MCF 10A (cell line): ENCODE measurements at places on chromosomes 2 and 18.

DNA sequence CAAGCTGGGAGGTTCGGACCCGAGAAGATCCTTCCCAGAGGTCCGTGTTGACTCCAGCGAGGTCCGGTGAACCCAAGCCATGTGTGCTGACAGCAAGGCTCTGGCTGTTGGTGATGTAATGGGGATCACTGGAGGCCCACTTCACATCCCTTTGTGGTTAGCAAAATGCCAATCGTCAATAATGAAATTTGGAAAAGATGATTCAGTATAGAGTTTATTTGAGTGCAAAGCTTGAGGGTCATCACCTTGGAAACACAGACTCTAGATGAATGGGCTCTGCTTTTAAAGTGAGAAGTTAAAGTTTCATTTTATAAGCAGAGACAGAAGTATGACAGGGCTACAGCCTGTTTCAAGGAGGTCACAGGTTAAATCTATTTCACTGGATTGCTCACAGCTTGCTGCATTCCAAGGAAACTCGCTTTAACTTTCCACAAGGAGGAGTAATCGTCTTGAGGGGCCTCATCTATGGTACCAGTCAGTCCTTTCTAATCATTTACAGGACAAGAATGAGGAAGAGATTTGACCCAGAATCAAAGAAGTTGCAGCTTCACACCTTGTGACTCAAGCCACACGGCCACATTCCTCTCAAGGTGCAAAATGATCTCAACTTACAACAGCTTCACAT lies 140.5 kb downstream of the TPO start:
- no peak overlapping the region for H3K4me3 ChIP-seq
- H3K4me1 ChIP-seq: peaks cover 6% of the 10 kb centered on the region
- H3K27ac ChIP-seq: no peak overlapping the region
- no peak for DNase-seq
- H3K27me3 ChIP-seq: no peaks in the 10 kb centered on the region

- H3K4me1 ChIP-seq: no peaks in the 10 kb centered on the region
- H3K27me3 ChIP-seq: no peaks in the 10 kb centered on the region
- H3K36me3 ChIP-seq: no peaks in the 10 kb centered on the region
- no peak overlapping the region for H3K4me3 ChIP-seq
Observed at GRCh38 chr18:42107691-42108450, 152.8 kb downstream of the PIK3C3 start.

GRCh38 chr2:15728245-15728938 lies 136.7 kb downstream of the DDX1 start:
- no peak for DNase-seq
- H3K4me1 ChIP-seq: peaks cover 23% of the 10 kb centered on the region
- H3K27ac ChIP-seq: no peak overlapping the region
- H3K36me3 ChIP-seq: no peaks in the 10 kb centered on the region
- H3K4me3 ChIP-seq: no peak overlapping the region

GRCh38 chr2:201118961-201119854 lies 3.2 kb downstream of the CFLAR start:
- H3K4me3 ChIP-seq: peak overlapping the region; percentile 93
- H3K36me3 ChIP-seq: peaks cover 30% of the 10 kb centered on the region
- no peak for DNase-seq
- H3K27ac ChIP-seq: peak overlapping the region; percentile 98
- H3K4me1 ChIP-seq: peaks cover 37% of the 10 kb centered on the region
- H3K27me3 ChIP-seq: no peaks in the 10 kb centered on the region

GRCh38 chr2:25586726-25587144 lies 86.6 kb downstream of the DTNB start:
- peaks cover 15% of the 10 kb centered on the region for H3K4me1 ChIP-seq
- no peaks in the 10 kb centered on the region for H3K27me3 ChIP-seq
- no peaks in the 10 kb centered on the region for H3K36me3 ChIP-seq
- H3K27ac ChIP-seq: peak overlapping the region; percentile 21
- H3K4me3 ChIP-seq: no peak overlapping the region

DNA sequence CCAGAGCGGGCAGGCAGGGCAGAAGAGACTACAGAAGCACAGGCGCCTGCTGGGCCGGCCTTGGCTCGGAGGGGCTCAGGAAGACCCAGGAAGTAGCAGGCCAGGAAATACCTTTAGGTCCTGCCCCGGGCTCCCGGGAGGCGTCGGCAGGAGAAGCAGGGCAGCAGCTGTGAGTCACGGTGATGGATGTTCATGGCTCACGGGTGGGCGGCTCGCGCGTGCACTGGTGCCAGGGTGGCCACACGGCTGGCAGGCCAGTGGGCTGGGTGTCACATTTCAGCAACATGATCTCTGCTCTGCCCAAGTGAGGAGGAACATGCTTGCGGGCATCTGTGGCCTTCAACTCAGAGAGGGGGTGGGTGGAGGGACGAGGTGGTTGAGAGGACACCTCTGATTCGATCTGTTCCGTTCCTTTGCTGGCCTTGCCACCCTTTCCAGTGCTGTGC lies 139.3 kb downstream of the KLHL29 start:
- no peaks in the 10 kb centered on the region for H3K27me3 ChIP-seq
- H3K27ac ChIP-seq: peak overlapping the region; percentile 49
- no peak overlapping the region for H3K4me3 ChIP-seq
- H3K4me1 ChIP-seq: peaks cover 17% of the 10 kb centered on the region
- H3K36me3 ChIP-seq: peaks cover 5% of the 10 kb centered on the region

DNA sequence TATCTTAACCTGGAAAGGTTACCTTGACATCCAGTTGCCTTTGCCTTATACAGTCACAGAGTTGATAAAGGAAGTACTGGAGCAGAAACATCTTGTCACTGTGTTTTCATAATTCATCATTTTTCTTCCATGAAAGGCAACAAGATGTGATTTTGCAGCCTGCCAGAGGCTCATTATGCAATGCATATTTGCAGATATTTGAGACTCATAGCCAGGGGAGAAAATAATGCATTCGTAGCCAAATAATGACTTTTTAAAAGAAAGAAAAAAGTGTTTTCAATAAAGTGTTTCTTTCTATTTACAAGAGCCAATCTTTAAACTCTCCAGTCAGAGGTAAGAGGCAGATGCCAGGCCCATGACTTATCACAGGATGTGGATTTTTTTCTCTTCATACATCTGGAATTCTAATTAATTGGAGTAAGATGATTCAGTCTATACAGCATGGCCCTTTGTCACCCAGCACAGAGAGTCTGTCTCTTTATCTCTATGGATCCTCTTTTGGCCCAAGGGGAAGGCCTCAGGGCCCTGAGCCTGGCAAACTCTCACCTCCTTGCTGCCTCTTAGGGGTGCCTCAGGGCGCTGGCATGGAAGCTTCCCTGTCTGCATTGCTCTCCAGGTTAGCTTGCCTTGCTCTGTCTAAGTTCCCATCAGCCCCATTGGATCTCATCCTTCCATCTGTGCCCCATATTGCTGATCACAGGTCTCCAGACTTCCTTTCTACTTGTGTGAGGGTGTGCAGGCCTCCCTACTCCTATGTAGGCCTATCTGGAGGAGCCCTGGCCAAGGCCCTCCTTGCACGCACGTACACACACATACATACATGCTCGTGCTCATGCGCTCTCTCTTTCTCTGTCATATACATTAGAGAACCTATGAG lies 247.7 kb downstream of the TPGS2 start:
- H3K4me3 ChIP-seq: no peak overlapping the region
- peaks cover 20% of the 10 kb centered on the region for H3K4me1 ChIP-seq
- H3K36me3 ChIP-seq: peaks cover 11% of the 10 kb centered on the region
- peak overlapping the region; percentile 71 for H3K27ac ChIP-seq
- H3K27me3 ChIP-seq: no peaks in the 10 kb centered on the region

DNA sequence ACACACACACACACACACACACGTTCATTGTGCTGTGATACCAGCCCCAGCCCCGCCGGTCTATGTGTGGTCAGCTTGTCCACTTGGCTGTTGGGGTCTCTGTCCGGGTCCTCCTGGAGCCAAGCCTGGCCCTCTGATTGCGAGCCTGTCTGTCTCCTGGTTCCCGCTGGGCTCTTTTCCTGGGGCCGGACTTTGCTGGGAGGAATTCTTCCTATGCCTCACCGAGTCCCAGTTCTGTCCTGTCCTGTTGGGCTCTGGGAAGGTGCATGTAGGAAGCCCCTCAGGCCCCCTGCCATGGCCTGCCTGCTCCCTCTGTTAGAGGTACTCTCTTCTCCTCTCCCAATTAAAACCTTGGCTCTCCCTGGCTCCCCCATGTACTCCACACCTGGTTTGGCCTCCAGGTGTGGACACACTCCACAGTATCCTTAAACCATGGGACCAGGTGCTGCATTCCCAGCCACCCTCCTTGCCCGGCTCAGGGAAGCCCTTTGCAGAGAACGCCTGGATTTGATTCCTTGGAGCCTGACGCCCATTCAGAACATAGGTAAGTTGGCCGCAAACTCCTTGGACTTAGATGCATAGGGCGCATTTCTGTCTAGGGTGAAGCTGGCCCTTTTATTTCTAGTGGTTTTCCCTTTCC lies 42.3 kb downstream of the CABLES1 start:
- H3K36me3 ChIP-seq: no peaks in the 10 kb centered on the region
- H3K27ac ChIP-seq: no peak overlapping the region
- peaks cover 6% of the 10 kb centered on the region for H3K4me1 ChIP-seq
- H3K4me3 ChIP-seq: no peak overlapping the region

GRCh38 chr2:209638346-209638745 lies 133.3 kb upstream of the UNC80 start:
- H3K4me3 ChIP-seq: no peak overlapping the region
- peak overlapping the region; percentile 35 for H3K27ac ChIP-seq
- no peaks in the 10 kb centered on the region for H3K27me3 ChIP-seq
- DNase-seq: peak; percentile 60
- peaks cover 42% of the 10 kb centered on the region for H3K4me1 ChIP-seq
- H3K36me3 ChIP-seq: no peaks in the 10 kb centered on the region

GRCh38 chr2:118094503-118094902 lies 6.2 kb downstream of the INSIG2 start:
- H3K36me3 ChIP-seq: peaks cover under 1% of the 10 kb centered on the region
- H3K4me3 ChIP-seq: no peak overlapping the region
- no peaks in the 10 kb centered on the region for H3K27me3 ChIP-seq

DNA sequence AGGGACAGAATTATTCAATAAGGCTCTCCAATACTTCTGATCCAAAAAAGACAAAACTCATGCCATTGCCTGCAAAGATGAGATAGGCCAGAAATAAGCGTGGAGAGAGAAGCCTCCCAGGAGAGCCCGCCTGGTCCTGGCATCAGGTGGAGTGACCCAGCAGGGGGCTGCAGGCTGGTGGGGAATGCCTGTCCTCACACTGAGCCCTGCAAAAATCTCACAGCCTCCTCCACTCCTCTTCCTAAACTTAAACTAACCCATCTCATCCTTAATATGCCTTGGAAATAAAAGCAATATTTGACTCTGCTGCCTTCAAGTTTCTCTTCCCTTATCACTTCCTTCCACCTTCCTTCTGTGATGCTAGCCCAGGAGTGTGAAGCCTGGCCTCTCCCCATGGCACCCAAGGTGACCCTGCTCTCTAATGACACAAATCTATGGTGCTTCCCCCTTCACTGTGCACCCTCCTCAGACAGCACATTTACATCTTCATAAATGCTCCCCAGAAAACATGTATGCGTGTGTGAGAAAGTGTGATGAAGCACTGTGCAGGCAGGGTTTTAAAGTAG lies 218.4 kb downstream of the ANAPC1 start:
- H3K4me1 ChIP-seq: peaks cover 32% of the 10 kb centered on the region

DNA sequence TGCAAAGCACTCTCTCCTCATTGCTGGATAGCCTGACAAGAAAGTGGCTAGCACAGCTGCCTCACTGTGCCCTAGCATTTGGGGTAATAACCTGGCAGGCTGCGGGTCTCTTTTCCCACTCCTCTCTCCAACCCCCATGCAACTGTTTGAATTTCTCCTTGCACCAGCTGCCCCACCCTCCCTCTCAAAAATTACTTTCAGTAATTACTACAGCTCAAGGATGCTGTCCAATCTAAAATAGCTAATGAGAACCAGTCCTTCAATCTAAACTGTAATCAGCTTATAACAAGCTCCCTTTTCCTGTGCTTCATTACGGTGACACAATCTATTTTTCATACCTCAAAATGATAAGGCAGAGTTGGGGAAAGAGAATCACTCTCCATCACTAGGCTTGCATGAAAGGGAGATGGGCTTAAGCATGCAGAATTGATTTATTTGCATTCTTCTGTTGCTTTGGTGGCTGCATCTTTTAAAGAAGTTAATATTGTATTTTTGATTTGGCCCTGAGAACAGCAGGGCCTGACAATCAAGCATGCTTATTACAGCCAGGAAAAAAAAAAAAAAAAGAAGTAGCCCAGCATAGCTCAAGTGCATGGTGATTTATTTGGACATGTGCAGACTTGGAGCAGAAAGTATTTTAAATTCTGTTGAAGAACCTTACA lies 881.8 kb downstream of the SLC4A3 start:
- H3K36me3 ChIP-seq: no peaks in the 10 kb centered on the region
- H3K27me3 ChIP-seq: no peaks in the 10 kb centered on the region
- peaks cover 34% of the 10 kb centered on the region for H3K4me1 ChIP-seq
- no peak overlapping the region for H3K4me3 ChIP-seq

DNA sequence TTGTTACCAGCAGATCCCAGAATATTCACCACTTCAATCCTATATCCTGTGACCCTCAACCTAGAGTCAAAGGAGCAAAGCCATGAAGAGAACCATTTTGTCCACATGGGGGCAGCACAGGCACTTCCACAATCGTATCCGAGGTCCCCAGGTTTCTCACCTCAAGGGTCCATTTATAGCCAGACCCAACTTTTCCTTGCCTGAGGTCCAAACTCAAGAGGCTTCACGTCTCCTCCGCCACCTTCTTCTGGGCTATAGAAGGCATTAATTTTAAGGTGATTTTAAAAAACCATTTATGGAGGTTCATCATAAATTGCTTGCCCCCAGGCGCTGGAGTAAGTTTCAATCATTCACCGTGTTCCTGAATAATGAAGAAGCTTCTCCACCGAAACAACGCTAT lies 111.6 kb upstream of the NABP1 start:
- H3K4me1 ChIP-seq: no peaks in the 10 kb centered on the region
- H3K27ac ChIP-seq: no peak overlapping the region
- peak; percentile 80 for DNase-seq
- H3K27me3 ChIP-seq: no peaks in the 10 kb centered on the region

GRCh38 chr2:45755585-45756335 lies 104.3 kb downstream of the PRKCE start:
- H3K4me1 ChIP-seq: peaks cover 10% of the 10 kb centered on the region
- no peaks in the 10 kb centered on the region for H3K27me3 ChIP-seq
- no peak overlapping the region for H3K27ac ChIP-seq
- no peak overlapping the region for H3K4me3 ChIP-seq

DNA sequence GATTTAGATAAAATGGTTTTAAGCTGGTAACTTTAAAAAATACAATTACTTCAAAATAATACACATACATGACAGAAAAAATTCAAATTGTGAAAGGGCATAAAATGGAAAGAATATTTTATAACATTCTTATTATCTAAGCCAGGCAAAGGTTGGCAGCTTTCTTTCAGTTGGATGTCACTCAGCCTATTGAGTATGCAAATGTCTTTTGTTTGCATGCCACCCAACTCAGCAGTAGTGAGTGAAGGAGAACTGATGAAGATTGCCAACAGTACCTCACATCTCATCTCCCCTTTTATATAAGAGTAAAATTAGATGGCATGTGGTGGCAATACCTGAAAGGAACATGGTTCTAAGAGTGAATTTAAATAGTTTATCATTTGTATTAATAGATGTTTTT lies 24.8 kb downstream of the BMPR2 start:
- H3K27ac ChIP-seq: no peak overlapping the region
- DNase-seq: no peak
